H54 (cell line): ENCODE measurements at places on chromosomes 16 and 17.

- DNase-seq = no peak
These were observed 10.2 kb upstream of the EEF2K start for GRCh38 chr16:22195695-22196558.

GRCh38 chr17:5809056-5809455 lies 224.7 kb upstream of the NLRP1 start:
- DNase-seq = no peak

DNA sequence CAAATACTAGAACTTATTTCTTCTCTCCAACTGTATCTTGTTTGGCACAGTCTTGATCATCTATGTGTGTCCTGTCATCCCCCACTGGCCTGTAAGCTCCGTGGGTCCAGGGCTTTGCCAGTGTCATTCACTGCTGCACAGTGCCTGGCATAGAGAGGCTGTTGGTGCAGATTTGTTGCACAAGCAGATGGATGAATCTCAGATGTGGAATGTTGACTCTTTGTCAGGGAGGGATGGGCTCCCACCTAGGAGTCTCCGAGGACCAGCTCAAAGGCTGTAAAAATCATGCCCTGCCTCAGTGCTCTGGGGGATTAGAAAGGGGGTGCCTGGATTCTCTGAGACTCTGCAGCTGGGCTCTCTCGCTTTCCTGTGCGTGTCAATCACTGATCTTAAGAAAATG lies 60.6 kb downstream of the RAB11FIP4 start:
- DNase-seq = no peak

- DNase-seq = no peak
These were observed 42.9 kb downstream of the GAS7 start for GRCh38 chr17:10155371-10156076.

- DNase-seq = peak; percentile 59
These were observed 437.2 kb downstream of the HS3ST3B1 start for GRCh38 chr17:14737984-14738651.

GRCh38 chr16:48950184-48950583 lies 331.5 kb downstream of the CBLN1 start:
- no peak for DNase-seq

GRCh38 chr17:42275527-42276358 lies 448 bp downstream of the STAT5B start:
- no peak for DNase-seq

GRCh38 chr16:75687361-75687760 lies 10.6 kb upstream of the CPHXL2 start:
- DNase-seq = no peak

- DNase-seq = no peak
These were observed 1.3 kb upstream of the MYO1D start for GRCh38 chr17:32878211-32878610.

DNA sequence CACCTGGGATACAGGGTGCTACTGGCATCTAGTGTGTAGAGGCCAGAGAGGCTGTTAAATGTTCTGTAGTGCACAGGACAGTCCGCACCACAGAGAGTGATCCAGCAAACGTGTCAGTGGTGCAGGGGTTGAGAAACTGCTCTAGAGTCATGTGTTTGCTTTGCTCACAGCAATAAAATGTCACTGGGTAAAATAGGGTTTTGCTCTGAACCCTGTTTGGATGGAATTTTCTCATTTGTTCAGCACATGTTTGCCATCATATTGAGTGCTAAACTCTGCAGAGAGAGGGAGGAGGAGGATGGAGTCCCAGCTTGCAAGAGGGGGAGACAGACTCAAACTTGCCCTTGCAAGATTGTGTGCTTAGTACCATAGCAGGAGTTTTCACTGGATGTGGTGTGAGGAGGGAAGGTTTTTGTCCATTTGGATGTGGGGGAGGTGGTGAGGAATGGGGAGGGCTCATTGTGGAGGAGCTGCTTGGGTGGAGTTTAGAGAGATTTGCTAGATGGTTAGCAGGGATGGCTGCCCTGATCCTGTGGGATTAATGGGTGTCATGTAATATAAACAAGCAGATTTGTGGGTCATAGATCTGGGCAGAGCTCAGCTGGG lies 11.8 kb downstream of the PLCG2 start:
- no peak for DNase-seq

- DNase-seq = no peak
These were observed 2.6 kb upstream of the ATP2A3 start for GRCh38 chr17:3966720-3967363.

DNA sequence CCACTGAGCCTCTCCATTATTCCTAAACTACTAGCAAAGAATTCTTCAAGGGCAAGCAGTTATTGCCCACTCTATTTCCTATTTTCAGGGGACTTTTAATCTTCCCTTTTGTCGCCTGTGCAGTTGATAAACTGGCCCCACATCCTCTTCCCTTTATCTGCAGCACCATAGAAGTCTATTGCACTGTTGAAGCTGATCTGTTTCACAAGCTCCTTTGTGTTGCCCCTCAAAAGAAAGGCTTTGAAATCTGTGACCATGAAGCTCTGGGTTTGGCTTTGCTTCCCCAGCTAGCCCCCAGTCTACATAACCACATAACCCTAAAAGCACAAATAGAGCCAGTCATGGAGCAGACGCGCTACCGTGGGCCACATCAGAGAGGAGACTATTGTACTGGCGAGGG lies 37.1 kb downstream of the CDRT15 start:
- no peak for DNase-seq

DNA sequence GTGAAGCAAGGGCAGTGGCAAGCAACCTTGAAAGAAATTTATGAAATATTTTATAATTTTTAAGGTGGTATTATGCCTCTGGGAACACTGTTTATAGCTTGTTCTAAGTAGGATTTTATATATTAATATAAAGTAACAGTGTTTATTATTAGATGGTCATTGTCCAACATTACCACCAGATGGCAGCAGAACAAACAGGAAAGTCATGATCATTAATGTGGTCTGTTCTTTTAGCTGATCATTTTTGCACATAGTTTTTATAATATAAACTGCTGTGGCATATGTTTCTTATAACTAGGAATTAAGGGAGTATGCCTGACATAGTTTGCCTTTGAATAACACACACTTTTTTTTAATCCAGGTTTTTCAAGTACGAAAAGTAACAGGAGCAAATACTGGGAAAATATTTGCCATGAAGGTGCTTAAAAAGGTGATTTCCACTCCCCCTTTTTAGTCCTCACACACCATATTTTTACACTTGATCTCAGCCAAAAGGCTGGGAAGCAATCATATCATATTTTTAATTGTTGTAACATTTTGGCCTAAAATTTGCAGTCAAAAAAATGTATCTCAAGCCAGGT lies 21.4 kb downstream of the RPS6KB1 start:
- peak; percentile 25 for DNase-seq

- no peak for DNase-seq
These were observed 7.4 kb upstream of the PSMC5 start for GRCh38 chr17:63819585-63820537.

DNA sequence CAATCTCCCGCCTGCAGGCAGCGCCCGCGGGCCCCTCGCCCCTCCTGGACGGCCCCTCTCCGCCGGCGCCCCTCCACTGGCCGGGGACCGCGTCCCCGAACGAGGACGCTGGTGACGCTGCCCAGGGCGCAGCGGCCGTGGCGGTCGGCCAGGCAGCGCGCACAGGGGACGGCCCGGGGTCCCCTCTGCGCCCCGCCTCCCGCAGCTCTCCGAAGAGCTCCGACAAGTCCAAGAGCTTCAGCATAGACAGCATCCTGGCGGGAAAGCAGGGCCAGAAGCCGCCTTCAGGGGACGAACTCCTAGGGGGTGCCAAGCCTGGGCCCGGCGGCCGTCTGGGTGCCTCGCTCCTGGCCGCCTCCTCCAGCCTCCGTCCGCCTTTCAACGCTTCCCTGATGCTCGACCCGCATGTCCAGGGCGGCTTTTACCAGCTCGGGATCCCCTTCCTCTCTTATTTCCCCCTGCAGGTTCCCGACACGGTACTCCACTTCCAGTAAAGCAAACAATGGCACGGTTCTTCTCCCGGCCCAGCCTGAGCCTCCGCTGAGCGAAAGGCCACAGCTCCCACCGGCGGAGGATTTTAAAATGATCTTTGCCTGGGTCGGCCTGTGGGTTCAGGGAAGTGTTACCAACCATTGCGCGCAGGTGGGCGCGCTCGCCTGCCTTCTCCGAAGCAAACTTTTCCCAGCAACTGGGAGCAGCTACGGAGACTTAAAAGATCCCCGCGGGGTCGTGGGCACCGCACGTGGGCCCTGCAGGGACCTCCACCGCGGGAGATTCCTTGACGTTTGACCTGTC lies 1.1 kb downstream of the FOXL1 start:
- DNase-seq = no peak

GRCh38 chr17:3818786-3819185 lies 17.8 kb upstream of the ITGAE start:
- DNase-seq = no peak

GRCh38 chr17:59296190-59296589 lies 35.3 kb upstream of the YPEL2 start:
- no peak for DNase-seq

DNA sequence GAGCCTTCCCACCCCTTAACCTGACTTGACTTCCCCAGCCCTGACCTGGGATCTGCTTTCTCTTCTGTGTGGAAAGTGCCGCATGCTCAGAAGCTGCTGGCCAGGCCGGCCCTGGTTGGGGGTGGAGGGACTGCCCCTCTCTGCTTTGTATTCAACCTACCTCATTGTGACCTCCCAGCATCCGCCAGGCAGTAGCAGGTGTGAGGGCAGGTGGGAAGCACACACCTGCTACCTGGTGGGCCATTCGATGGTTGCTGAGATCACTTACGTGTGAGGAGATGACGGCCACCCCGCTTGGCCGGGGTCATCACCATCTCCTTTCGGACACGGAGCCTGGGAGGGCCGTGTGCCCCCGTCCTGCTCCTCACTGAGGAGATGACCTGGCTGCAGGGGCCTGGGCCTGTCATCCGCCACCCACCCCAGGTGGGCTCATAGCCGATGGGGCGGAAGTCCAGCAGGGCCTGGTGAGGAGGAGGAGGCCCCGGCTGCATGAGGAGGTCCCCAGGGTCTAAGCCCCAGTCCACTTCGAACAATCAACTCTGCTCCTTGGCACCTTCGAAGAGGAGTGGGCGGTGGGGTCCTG lies 7.1 kb downstream of the CPNE7 start:
- DNase-seq = no peak

GRCh38 chr16:682493-683395 lies 1.4 kb downstream of the JMJD8 start:
- DNase-seq = no peak

DNA sequence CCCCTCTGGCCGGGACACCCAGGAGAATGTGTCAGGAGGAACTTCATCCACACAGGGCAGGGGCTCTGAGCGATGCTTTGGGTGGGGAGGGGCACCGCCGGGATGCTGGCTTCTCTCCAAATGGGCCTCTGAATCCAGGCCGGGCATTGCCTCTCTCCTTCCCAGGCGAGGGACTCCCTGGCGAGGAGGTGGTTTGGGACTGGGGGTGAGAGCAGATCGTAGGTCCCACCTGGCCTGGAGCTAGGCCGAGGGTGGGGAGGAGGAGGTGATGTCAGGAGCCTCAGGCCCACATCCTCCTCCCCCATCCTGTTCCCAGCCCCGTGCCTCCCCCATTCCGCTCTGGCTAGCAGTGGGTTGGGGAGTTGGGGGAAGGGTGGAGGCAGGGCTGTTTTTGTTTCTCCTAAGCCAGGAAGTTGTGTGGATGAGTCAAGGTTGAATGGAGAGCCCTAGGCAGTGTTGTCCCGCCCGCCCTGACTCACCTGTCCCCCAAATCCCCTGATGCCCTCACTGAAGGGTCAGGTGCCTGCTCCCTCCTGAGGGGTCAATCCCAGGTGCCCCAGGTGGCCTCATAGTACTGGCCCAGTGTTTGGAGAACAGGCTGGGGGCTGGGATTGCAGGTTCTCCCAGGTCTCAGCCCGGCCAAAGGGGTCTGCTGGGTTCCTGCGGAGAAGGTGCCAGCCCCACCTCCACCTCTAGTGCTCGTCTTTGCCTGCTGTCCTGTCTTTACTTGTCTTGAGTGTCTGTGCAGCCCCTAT lies 2.8 kb downstream of the GRB7 start:
- peak; percentile 86 for DNase-seq

GRCh38 chr16:5016967-5017677 lies 16.6 kb downstream of the NAGPA start:
- DNase-seq = no peak

DNA sequence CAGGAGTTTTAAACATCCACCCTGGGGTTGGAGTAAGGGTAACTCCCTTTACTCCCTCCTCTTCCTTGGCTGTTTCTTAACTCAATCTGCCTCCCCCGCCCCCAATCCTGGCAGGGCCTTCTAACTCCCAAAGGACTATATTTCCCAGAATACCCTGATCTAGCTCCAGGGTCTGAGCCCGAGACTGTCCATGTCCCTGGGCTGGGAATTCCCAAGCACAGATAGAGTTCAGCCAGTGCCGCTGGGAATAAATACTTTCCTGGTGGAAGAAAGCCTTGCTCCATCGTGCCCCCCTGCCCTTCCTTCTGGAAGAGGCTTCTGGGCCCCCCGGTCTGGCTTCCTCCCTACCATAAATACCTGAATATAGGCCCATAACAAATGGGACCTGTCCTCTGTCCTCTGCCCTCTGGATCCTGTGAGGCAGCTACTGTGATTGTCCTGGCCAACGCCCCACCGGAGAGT lies 10.2 kb downstream of the BAHCC1 start:
- DNase-seq = no peak

DNA sequence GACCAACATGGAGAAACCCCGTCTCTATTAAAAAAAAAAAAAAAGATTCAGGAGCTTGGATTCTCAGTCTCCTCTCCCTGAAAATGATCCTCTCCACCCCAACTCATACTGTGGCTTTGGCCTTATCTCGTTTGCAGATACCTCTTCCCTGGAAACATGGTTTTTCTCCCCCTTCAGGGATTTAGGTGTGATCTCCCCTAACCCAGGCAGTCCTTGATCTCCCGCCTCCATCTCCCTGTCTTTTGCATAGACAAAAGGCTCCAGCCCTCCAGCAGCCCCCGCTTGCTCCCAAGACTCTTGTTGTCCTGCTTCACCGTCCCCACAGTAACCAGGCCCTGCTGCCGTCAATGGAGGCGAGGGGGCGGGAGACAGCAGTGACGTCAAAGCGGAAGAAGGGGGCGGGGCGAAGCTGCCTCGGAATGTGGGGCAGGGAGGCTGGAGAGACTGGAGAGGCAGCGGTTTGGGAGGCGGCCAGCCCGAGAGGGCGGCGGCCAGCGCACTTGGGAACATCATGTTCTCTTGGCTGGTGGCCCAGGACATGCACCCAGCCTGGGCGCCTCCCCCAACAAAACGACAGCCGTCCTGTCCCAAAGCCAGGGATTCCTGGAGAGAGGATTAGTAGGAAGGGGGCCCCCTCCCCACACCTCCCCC lies 1.9 kb upstream of the PER1 start:
- DNase-seq = peak; percentile 74

DNA sequence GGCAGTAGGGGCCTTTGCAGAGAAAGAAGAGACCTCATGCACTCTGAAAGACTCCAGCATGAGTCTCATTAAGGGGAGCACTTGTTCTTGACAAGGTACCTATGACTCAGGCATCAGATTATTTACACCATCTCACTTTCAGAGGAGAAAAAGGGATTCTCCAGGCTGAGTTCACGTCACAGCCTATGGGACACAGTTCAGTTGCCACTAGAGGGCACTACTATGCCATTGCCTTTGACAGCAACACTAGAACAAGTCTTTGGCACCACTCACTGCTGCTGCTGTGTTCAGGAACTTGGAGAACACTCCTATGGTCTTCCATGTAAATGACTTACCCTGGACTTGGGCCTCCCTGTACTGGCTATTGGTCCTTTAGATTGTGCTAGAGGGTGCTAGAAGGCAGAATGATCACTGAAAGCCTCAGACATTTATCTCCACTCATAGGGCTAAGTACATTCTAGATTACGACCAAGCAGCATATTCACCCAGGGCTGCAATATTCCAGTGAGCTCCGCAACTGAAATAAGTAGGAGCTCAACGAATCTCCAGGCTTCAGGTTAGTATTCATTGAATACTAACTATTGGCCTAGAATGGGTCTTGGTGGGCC lies 225.1 kb upstream of the CA10 start:
- peak; percentile 56 for DNase-seq

- no peak for DNase-seq
These were observed 276.6 kb upstream of the EEF2KMT start for GRCh38 chr16:5374184-5374583.
